GM12865 (cell line): ENCODE measurements at places on chromosomes 3 and 15.
A peak's percentile ranks its signal among the peaks of the same experiment; 100 is the strongest.

DNA sequence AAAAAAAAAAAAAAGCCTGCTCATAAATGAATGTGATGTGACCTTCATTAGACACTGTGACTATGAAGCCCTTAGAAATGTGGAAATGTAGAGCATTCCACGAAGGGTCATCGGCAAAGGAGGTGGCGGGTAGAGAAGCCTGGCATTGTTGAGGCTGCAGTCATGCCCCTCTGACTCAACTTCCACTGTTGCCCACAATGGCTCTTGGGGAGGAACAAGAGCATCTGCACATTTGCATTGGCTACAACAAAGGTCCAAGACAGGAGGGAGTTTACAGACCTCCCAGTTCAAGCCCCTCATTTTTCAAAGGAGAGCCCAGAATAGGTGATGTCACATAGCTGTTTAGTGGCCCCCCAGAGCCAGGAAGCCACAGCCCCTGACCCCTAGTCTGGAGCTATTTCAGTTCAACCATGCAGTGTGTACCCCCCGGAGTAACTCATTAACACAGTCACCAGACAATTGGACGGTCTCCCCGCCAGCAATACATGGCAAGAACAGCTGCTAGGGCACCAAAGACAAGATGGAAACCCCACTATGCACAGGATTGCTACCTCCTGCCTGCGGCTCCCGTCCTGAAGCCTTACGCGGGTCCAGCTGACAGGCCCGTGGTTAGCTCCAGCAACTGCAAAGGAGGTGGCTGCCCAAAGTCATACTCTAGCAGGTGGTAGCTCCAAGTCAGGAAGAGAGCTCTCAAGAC is 56.2 kb downstream of the SH3BP5 start:
- DNase-seq, result no peak

- no peak for DNase-seq
Observed at GRCh38 chr15:67746450-67746849, 78.9 kb upstream of the SKOR1 start.

DNA sequence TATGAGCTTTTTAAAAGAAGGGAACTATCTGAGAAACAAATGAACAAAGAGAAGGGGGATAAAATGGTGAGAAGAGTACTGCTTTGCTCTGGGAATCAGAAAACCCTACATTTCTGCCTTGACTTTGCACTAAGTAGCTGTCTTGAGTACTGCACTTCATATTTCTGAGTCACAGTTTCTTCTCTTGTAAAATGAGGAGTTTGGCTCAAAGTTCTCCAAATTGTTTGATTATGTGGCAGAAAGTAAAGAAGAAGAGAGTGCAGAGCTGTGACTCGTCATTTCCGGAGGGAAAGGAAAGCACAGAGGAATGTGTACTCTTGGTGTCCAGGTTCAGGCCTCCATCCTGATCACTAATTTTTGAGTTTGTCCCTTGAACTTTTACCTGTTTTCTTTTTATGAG is 54.7 kb downstream of the TP63 start:
- DNase-seq, result no peak

DNA sequence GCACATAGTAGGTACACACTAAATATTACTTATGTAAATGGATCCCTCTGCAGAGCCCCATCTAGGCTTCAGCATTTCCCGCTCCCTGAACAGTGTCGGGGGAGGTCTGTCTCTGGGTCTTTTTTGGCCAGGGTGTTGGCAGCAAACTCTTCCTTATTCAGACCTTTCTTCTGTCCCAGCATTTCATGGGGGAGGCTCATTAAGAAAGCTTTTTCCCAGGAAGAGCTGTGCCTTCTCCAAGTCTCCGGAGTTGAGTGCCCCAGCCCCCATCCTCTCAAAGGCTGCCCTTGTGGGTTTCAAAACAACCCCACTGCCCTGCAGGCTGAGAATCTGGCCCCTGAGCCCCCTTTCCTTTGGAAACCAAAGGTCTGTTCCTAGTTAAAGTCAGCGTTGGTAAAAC is 25.1 kb downstream of the SLC6A11 start:
- DNase-seq, result no peak

- DNase-seq, result no peak
Observed at GRCh38 chr15:97687654-97688053, 272.8 kb upstream of the ARRDC4 start.

DNA sequence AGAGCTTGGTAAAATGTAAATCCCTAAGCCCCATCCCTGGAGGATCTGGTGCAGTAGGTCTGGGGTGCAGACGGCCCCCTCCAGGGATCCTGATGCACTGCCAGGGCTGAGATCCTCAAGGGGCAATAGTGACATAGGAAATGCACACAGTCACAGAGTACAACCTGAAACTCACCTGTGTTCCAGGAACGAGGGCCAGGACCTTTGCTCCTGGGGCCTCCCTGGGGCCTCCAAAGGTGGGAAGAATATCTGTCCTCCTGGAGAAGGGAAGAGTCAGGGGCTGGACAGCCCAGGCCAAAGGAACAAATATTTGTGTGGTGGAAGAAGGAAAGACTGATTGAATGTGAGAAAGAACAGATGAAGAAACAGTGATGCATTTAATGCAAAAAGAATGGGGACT is 9.5 kb downstream of the SSUH2 start:
- DNase-seq, result no peak

DNA sequence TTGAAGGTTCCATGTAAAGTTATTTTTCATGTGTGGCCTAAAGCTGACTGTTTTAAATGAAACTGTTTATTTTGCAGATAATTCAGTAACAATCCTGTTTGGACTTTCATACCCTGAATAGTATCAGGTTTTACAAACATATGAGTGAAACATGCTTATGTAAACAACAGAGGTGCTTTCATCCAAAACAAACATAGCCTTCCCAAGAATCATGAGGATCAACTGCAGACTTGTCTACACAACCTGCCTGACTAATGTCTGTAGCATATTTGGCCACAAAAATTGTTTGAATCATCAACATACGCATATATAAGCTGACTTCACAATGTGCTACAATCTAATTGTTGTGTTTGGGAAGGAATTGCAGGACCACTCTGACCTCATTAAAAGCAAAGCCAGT is 190.4 kb downstream of the DIPK2A start:
- DNase-seq, result no peak

- DNase-seq, result no peak
Observed at GRCh38 chr15:94237903-94238302, 6.5 kb downstream of the MCTP2 start.

DNA sequence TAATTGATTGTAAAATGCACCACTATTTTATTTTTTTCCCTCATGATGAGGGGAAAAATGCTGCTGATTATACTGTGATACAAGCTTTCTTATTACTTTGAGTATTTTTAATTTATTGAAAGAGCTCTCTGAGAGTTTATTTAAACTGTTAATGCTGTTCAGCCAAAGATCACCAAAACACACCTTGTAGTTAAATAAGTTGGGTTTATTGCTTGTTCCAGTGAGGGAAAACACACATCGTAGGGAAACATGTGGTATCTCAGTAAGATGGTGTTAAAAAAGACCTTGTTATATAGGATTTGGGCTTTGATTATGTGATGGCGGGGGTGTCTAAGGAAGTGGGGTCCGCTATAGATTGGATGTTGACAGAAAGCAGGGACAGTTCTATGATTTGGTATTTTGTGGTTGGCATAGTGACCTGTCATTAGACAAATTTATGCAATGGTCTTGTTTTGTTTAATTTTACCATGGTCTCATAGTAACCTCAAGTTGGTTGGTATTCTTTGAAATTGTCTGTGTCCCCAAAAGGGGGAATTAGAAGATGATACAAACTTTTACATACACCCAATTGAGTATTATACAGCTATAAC is 11.1 kb downstream of the HACD3 start:
- no peak for DNase-seq

DNA sequence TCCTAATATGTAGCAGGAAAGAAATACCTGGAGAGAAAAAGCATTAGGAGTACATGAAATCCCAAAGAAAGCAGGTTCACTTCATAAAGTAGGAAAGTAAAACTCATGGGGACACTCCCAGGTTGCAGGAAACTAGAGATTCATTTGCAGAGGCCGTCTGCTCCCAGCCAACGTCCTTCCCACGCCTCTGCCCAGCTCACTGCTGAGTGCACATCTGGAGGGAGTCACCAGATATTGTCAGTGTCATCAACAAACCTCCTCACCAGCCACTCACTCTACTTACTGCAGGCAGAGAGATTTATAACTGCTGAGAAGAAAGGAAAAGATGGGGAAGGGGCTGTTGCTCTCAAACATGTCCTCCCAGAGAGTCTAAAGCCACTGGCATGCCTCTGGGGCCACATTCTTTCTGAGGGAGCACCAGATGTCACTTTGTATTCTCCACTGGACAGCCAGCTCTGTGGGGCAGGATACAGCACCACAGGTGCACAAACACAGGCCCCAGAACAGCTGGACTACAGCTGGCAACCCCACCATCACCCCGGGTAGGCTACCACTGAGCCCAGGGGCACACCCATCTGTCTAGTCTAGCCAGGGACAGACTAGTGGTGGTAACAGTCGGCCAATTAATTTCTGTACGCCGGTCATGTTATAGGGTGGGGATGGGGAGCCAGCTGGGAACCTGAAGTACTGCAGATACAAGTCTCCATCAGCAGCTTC is 64.5 kb downstream of the NPTN start:
- no peak for DNase-seq

GRCh38 chr15:36589971-36590370 is 10.5 kb downstream of the CDIN1 start:
- DNase-seq, result no peak

DNA sequence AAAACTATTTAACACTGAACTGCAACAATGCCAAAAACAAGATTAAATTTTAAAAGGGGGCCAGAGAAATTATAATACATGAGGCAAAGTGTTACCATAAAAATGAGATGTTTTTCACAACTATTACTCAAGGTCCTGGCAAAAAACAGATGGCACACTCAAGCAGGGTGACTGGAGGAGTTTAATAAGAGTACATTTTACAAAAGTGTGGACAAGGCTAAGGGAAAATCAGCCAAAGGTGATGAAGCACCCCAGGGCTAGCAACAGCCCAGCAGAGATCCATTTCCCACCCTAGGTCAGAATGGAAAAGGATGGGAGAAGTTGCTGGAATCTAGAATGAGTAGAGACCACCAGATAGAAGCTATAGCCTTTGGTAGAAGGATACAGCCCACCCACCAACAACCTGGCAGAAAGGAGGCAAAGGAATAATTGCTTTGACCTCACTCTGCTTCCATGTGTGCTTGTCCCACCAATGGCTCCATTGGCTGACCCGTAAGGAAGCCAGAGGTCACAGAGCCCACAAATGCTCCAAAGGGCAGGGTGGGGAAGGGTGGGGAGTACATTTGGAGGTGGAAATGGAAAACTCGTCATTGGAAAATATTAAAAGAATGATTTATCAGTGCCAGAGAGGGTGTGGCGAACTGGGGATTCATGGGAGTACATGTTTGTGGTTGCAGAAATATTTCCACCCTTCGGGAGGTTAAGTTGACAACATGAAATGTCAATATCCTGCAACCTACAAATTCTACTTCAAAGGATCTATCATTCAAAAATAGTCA is 161.0 kb upstream of the UBE2E2 start:
- DNase-seq, result no peak

DNA sequence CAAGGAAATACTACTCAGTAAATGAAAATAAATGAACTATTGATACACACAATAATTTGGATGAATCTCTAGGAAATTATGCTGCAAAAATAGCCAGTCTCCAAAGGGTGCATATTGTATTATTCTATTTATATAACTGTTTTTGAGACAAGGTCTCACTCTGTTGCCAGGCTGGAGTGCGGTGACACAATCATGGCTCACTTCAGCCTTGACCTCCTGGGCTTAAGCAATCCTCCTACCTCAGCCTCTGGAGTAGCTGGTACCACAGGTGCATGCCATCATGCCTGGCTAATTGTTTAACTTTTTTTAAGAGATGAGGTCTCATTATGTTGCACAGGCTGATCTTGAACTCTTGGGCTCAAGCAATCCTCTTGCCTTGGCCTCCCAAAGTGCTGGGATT is 12.5 kb downstream of the KLHDC8B start:
- no peak for DNase-seq

- DNase-seq, result no peak
Observed at GRCh38 chr3:41682382-41682781, 279.5 kb downstream of the ULK4 start.

GRCh38 chr3:195537995-195538394 is 5.1 kb downstream of the PPP1R2 start:
- peak; percentile 88 for DNase-seq

GRCh38 chr3:191641789-191642188 is 180.8 kb downstream of the PYDC2 start:
- no peak for DNase-seq

DNA sequence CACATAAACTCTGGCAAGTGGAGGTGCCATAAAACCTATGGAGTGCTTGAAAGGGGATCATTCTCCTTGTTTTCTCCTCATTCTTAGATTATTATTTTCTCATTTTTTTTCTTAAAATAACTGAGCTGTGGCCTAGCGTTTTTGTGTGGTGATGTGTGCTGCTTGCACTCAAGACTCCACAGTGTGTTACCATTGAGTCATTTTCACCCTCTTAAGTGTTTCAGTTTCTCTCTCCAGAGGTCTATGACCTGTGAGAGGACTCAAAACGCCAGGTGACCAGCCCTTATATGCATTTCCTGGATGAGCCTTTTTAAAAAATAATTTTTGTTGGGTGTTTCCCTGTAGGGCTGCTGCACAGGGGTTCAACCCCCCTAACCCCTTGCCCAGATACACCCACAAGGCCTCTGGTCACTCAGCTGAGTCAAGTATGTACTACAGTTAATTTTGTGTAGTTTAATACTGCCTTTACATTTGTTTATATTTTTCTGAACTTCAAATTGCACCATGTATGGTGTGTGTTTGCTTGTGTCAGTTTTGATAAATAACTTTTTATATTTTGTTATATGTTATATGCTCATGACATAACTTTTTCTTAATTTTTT is 15.4 kb upstream of the BTLA start:
- peak; percentile 96 for DNase-seq
